ENCODE measurements at places on chromosomes 4 and X.

GRCh38 chr4:3286335-3287175 is 6.3 kb upstream of the RGS12 start:
- DNase-seq = no peak

DNA sequence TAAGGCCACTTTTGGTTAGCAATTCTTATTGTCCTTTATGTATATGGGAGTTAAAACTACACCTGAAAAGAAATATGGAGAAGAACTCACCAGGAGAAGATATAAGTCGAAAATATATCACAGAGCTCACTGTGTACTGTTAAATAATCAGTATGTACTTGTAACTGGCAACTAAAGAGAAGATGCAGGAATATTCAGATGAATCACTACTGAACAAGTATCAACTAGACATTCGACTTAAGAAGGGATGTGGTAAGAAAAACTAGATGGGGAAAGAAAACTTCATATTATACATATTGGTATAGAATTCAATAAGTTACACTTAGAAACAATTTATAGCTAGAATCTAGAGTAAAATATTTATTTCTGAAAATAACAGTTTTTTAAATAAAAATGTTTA is 230.0 kb downstream of the CAMK2D start:
- DNase-seq = no peak

DNA sequence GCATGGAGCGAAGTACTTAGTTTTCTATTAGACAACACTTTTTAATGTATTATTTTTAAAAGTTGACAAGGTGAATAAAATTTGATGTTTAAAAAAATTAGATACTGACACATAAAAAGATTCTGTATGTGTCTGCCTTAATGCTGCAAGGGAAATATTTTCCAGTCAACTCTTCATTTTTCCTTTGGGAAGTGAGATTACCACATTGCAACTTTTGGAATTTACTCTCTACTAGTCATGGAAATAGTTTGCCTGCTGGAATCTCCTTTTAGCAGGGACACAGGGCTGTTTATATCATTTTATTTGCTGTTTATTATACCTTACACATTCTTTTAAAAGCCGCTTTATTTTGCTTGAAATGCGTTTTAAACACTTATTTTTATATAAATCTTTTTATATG is 135.1 kb downstream of the MID1 start:
- no peak for DNase-seq

GRCh38 chr4:57077550-57078343 is 32.4 kb downstream of the IGFBP7 start:
- DNase-seq = no peak

- no peak for DNase-seq
Observed at GRCh38 chr4:108391701-108392455, 223.1 kb upstream of the LEF1 start.

DNA sequence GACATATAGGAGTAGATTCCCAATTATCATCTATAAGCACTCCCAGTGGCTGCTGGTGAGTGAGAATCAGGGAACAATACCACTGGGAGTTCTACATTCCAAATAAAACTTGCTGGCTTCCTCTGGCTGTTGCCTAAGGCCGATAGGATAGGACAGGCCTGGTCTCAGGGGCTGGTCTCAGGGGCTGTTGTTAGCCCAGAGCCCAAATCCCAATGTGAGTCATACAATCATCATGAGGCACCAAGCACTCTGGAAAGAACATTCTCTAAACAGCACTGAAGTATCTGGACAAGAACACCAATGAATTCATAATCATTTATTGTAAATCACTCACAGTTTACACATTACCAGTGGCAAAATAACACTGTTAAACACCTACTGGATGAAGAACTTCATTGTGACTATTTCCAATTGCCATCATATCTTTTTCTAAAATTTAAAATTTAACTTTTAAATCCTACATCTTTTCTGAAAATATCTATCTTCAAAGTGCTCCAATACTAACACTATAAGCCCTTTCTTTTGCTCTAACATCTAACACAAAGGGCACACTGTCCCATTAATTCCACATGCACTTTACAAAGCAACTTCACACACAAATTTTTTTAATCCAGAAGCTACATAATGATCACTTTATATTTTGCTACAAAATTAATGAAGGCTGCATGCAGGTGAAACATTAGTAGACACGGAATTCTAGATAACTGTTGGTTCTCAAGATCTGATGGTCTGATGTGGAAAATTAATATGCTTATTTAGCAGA is 67.6 kb upstream of the TMEM150C start:
- no peak for DNase-seq

DNA sequence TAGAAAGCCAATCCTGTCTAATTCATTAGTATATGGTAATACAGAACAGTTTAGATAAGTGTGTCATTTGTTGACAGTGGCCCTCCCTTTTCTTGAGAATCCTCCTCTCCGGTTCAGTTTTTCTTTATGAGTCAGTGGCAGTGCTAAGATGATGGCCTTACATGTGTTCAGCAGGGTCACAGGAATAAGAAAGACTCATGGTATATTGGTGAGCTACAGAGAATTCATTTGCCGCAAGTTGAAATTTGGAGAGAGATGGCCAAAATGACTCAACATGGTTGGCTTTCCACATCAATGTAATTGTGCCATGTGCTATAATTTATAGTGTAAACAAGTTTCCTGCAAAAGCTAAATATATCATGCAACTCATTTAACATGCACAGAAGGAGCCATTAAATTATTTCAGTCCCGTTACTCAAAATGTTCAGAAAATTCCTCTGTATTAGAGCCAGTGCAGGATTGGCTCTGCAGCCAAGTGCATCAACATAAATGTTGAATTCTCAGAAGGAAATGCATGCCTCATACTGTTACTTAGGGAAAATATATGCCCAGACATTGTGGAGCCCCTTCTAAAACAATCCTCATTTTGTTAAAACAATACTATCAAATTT is 374.3 kb downstream of the AFF2 start:
- DNase-seq = no peak

DNA sequence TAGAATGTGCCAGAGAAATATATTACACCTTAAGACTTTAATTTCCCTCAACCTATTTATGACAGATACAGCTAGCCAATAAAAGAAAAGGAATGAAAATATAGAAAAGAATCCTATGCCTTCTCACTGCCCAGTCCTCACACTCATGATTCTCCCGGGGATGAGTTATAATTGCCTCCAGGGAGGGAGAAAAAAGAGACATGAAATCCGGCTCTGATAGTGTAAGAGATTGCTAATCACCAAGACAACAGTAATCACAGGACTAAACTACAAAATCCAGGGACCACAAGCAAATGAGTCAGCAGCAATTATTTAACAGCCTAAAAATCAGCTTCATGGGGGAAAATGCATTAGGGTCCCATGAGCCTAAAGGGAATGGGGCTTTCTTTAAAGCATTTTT is 95.9 kb upstream of the DUSP21 start:
- DNase-seq = no peak

DNA sequence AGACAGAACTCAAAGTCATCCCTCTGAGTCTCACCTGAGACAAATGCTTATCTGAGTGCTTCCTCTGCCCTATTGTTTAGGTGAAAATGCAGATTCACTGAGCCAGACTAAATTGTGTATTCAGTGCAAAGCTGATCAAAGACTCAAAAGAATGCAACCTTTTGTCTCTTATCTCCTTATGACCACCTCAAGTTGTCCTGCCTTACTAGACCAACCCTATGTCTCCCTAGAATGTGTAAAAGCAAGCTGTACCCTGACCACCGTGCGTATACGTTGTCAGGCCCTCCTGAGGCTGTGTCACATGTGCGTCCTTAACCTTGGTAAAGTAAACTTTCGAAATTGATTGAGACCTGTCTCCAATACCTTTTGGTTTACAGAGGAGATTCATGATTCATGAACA is 63.6 kb upstream of the SH3RF1 start:
- DNase-seq = no peak

DNA sequence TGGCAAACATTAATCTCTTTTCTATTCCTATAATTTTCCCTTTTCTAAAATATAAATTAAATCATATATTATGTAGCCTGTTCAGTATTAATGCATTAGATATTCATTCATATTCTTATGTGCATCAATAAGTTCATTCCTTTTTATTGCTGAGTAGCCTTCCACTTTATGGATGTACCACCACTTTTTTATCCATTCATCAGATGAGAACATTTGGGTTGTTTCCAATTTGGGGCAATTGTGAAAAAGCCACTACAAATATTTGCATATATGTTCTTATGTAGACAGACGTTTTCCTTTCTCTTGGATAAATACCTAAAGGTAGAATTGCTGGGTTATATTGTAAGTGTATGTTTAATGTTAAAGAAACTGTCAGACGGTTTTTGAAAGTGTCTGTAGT is 79.4 kb upstream of the MAPK10 start:
- DNase-seq = no peak

GRCh38 chr4:48766131-48766792 is 13.8 kb downstream of the FRYL start:
- DNase-seq = no peak

DNA sequence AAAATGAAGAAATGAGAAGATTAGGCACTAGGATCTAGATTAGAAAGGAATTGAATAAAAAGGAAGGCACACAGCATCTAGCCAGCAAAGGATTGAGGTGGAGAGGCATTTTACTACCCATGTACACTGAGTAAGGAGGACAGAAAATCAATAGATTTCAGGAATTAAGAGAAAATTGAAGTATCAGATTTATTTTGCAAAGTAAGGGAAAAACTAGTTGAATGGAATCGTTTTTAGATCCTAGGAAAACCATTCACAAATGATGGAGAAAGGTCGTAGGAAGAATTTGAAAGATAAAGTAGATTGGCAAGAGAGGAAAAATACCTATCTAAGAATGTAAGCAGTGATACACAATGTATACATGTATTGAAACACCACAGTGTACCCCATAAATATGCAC is 31.3 kb downstream of the ENOPH1 start:
- DNase-seq = no peak

DNA sequence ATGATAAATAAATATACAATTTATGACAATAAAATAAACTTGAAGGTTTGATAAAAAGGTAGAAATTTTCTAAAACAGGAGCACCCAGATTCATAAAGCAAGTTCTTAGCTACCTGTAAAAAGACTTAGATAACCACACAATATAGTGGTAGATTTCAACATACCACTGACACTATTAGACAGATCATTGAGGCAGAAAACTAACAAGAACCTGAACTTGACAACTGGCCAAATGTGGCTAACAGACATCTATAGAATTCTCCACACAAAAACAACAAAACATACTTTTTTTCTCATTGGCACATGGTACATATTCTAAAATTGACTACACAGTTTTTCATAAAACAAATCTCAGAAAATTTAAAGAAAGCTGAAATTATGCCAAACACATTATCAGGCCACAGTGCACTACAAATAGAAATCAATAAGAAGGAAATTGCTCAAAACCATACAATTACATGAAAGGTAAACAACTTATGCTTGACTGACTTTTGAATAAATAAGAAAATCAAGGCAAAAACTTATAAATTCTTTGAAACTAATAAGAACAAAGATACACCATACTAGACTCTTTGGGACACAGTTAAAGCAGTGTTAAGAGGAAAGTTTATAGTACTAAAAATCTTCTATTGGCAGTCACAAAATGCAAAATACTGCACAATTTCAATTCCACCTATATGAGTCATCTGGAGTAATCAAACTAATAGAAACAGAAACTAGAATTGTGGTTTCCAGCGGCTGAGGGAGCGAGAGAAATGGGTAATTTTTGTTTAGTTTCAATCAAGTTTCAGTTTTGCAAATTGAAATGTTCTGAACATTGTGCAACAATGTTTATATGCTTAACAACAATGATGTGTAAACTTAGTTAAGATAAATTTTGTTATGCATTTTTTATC is 925.6 kb downstream of the SH3BGRL start:
- DNase-seq = no peak

DNA sequence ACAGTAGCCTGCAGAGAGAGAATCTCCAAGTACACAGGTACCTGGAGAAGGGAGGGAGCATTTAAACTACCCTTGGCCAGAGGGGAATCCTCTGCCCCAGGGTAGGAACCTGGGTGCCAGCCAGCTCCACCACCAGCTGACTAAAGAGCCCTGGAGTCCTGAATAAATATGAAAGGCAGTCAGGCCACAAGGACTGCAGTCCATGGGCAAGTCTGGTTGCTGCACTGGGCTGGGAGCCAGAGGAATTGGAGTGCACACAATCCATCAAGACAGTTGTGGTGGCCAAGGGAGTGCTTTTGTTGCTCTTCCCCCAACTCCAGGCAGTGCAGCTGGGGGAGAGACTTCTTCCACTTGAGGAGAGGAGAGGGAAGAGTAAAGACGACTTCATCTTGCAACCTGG is 172.5 kb downstream of the HNRNPD start:
- DNase-seq = no peak

GRCh38 chr4:27685091-27685490 is 824.5 kb downstream of the STIM2 start:
- DNase-seq = no peak

GRCh38 chr4:103207673-103208072 is 9.5 kb upstream of the CENPE start:
- DNase-seq = no peak

- DNase-seq = no peak
Observed at GRCh38 chrX:150712619-150713018, 19.4 kb downstream of the MTMR1 start.

DNA sequence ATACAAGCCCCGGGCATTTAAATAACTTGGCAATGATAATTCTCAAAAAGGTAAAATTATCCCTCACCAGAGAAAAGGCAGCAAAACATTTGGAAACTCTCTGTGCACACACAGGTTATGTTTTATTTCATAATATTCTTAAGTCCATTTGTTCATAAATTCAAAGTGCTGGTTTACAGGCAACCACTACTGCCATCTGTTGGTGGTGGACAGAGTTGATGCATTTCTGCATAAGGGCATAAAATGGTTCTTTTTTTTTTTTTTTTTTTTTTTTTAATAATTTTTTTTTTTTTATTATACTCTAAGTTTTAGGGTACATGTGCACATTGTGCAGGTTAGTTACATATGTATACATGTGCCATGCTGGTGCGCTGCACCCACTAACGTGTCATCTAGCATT is 31.5 kb upstream of the IL21 start:
- DNase-seq = no peak

GRCh38 chrX:153903991-153904957 is at the start of gene AVPR2:
TSS of gene AVPR2 (plus strand) at chrX:153904673. CDS start at chrX:153905146, 473 bp downstream.
- no peak for DNase-seq

DNA sequence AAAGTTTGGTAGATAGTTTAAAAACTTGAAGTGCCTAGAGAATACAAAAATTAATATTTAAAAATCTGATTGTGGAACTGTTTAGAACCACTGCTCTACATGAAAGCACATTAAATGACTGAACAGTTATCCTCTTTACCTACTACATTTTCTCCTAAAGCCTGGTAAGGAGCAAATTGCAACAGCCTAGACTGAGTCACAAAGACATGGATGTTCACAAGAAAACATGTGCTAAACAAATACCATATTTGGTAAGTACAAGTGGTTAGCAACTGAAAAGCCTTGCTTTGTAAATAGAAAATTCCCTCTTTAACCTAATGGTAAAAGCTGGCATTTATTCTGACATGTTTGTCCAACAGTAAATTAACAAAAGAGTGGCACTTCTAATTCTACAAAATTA is 203.1 kb downstream of the FBXO8 start:
- DNase-seq = no peak

GRCh38 chr4:19829101-19829500 is 422.6 kb upstream of the SLIT2 start:
- DNase-seq = no peak

- no peak for DNase-seq
Observed at GRCh38 chr4:183989461-183989860, 84.4 kb downstream of the STOX2 start.
